NCI-H1436 (cell line): ENCODE measurements at places on chromosomes 4 and X.
A peak's percentile ranks its signal among the peaks of the same experiment; 100 is the strongest.

- no peak for DNase-seq
Observed at GRCh38 chrX:151790481-151791160, 56.1 kb downstream of the CNGA2 start.

DNA sequence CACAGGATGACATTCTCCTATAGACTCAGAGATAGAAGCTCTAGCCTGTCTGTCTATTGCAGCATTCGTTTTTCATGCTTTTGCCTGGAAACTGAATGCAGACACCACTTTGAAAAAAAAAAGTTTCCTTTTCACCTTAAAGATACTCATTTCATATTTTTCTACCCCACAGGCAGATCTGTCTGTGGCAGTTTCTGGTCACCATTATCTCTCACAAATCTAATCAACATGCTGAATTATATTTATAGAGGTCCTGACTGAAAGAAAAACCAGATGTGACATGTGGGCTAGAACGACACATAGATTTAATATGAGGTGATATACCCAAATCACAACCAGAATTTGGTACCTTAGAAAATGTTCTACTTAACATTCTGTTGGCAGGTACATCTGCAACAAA, 28.2 kb downstream of the ADGRG4 start:
- DNase-seq, result no peak

- DNase-seq, result no peak
Observed at GRCh38 chrX:37875675-37876074, 28.3 kb upstream of the DYNLT3 start.

- no peak for DNase-seq
Observed at GRCh38 chrX:45233531-45233930, 32.9 kb upstream of the DIPK2B start.

- DNase-seq, result no peak
Observed at GRCh38 chr4:153258750-153259149, 54.5 kb downstream of the TRIM2 start.

- no peak for DNase-seq
Observed at GRCh38 chrX:34875204-34875603, 67.4 kb upstream of the FAM47B start.

GRCh38 chr4:2793586-2794485, 951 bp downstream of the SH3BP2 start:
- no peak for DNase-seq

DNA sequence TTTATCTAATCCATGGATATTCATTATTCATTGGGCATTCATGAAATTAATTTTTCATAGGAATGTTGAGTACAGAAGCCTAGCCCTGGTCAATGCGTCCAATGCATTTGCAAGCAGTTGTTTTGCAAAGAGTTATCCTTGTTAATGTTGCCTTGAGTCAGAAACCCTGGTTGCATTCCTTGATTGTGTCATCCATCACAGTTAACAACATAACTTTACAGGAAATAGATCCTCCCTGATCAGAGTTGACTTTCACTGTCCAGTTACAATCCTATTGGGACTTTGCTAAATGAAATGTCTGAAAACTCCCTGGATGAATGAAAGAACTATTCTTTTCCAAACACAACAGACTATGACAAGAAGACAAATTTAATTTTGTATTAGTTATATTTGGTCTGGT, 924.3 kb upstream of the SLIT2 start:
- no peak for DNase-seq

DNA sequence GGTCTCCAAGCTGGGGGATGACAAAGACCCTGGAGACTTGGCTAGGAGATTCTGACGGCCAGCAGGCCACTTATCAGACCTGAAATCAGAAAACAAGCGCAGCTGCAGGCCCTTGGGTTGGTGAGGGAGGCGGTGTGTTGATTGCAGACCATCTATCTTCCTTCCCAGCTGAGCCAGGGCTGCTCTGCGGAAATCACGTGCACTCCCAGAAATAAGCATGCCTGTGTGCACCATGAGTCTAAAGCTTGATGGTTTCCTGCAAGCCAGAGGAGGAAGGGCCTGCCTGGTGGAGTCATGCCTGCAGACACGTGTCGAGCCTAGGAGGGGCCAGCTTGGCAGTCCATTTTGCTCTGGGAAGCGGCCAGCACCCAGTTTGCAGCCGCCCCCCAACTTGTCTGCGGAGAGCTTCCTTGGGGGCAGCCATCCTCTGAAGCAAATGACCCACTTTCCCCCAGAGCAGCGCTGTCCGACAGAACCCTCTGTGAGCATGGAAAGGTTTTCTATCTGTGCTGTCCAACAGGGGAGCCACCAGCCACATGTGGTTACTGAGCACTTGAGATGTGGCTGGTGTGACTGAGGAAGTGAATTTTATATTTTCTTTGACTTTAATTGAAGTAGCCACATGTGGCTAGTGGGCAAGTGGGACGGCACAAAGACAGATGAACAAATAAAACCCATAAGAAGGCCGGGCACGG, 175.7 kb upstream of the BCOR start:
- no peak for DNase-seq

DNA sequence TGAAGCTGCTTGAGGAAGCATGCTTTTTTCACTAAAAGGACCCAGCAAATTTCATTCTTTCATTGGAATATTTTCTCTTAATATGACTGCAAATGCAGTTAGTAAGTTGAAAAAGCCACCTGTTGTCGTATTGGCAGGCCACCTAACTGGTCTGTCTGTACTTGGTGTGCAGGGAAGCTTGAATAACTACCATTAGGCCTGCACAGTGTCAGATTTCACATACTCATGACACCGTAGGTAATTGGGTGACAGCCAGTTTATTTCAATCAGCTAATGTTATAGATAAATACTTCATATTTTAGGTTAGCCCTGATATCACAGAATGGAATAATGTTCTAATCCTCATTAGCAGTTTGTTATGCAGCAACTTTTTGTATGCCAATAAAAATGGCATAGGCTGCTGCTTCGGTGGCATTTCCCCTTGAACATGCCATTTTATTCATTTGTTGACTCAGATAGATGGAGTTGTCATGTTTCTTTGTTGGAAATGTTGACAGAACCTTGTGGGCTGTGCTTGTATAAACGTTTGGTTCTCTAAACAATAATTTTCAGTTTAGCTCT, 173.7 kb downstream of the RPA4 start:
- peak; percentile 41 for DNase-seq

- DNase-seq, result no peak
Observed at GRCh38 chr4:16225167-16225862, 956 bp downstream of the TAPT1 start.

DNA sequence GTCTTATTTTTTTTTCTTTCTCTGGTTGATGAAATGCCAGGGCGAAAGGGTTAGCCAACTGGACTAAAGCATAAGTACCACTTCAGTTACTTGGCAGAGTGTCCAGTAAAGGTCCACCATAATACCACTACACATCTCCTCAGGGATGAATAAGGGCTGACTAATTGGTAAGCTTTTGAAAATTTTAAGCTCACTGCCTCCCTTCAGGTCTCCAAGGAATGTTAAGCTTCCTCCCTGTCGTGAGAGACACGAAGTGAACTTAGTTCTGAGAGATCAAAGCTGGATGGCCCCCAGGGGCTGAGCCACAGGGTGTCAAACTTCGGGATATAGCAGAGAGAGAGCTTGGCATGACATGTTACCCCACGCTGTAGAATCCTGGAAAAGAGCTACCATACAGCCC, 111.4 kb downstream of the VSIG4 start:
- no peak for DNase-seq

GRCh38 chrX:31128855-31129254, 57.0 kb upstream of the FTHL17 start:
- DNase-seq, result no peak

GRCh38 chr4:152956650-152957436, 20.7 kb downstream of the FHDC1 start:
- no peak for DNase-seq

GRCh38 chr4:71749008-71749594, 34.8 kb downstream of the GC start:
- no peak for DNase-seq

DNA sequence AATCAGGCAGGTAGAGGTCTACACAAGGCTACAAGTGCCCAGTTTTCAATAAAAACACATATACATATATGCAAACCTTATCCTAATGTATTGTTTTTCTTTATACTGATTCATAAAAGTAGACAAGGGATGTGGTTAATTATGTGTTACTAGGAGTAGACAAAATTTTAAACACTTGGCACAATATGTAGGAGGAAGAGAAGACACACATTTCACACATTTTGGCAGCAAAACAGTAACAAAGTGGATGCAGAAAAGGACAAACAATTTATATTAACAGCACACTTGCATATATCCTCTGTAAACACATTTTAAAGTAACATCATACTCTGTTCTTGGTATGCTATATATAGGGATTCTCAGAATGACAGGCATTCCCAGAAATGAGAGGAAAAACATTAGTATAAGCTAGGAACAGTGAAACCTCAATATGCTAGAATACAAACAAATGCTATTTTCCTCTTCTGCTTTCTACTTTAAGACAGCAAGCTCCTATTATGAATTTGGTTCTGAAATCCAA, 63.8 kb downstream of the GPRIN3 start:
- DNase-seq, result no peak

GRCh38 chr4:151786158-151786495, 25.3 kb upstream of the GATB start:
- no peak for DNase-seq

DNA sequence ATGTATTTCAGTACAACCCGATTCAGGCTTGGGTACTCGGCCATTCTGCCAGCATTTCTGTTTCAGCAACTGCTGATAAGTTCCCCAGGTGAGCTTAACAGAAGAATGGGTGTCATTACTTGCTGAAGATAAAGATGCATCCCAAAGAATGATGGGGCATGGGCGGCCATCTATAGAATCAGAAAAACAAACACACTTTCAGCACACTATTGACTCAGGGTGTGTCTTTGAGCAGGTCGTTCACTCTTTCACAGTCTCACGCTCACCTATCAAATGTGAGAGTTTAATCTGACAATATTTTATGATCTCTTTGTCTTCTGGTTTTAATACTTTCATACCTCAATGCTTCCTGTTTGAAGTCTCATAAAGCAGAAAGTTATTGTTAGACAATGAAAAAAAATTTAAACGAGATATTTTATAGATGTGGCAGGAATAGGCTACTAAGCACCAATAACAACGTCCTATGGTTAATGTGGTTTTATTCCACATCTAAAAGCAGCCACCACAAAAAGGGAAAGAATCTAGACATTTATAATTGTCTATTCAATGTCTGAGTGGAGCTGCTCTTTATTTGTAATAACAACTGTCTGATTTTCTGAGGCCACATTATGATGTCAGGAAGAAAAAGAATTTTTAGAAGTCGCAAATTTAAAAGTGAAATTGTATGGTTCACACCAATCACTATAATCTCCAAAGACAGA, 17.0 kb downstream of the GASK1B start:
- no peak for DNase-seq

DNA sequence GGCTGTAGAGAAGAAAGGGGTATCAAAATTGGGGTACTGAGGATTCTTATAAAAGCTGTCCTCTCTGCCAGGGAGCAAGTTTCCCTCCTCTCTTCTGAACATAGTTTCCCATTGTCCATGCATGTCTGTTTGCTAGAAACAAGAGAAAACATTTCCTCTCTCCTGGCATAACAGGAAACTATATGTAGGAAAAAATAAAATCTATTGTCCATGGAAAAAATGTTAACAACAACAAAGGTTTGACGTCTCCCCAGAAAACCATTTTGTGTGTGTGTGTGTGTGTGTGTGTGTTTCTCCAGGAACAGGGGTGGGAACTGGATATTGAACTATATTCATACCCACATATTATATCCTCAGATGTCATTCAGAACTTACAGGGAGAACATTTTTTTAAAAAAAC, 107.2 kb downstream of the GASK1B start:
- no peak for DNase-seq

DNA sequence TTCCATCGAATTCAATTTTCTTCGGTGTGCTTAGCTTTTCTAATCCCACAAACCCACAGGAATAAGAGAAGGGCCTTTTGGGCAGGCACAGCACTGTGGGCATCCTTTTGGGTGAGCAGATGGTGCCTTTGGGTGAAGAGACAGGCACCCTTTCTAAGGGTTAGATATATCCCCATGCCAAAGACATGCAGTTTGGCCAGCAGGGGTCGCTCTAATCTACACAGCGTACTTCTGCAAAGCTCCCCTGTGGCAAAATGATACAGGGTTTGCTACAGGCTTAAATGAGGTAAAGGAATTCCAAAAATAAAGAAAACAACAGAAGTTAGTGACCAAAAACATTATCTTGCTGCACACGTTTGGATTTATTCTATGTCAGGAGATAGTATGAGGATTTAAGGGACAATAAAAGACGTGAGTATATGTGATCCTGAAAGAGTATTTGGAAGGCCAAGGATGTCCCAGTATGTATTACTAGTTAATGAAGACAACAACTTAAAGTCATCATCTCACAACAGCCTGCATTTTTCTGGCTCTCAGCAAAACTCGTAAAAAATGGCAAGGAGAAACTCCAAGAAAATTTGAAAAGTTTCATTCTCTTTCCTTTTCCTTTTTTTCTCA, 49.5 kb downstream of the PHEX start:
- DNase-seq, result no peak

- no peak for DNase-seq
Observed at GRCh38 chr4:5930876-5931275, 38.0 kb upstream of the CRMP1 start.

GRCh38 chr4:13084210-13084609, 399.9 kb downstream of the RAB28 start:
- DNase-seq, result no peak

GRCh38 chrX:110374559-110374958, 15.9 kb downstream of the RTL9 start:
- no peak for DNase-seq

- DNase-seq, result no peak
Observed at GRCh38 chrX:47215291-47215900, 3.1 kb upstream of the CDK16 start.

GRCh38 chr4:185718578-185719499, 93.2 kb downstream of the SORBS2 start:
- no peak for DNase-seq
